Purkinje cell (primary cell): ENCODE measurements at places on chromosomes 5 and 9. TPM values are rescaled to one million over a fixed set of nuclear protein-coding genes. Genes with fewer than 3 reads are reported as not detected.

Gene INSL4
- not detected in 2 replicates for polyA plus RNA-seq

Gene GKAP1
- polyA plus RNA-seq = 6.0 and 12.4 TPM in 2 replicates

Gene ACSL6
- 86.4 and 90.7 TPM in 2 replicates for polyA plus RNA-seq

Gene TUSC1
- polyA plus RNA-seq = 2.6 and 3.9 TPM in 2 replicates

Gene KCNN2
- 38.7 and 43.6 TPM in 2 replicates for polyA plus RNA-seq

Gene RANBP3L
- polyA plus RNA-seq = 2.1 and 4.0 TPM in 2 replicates

Gene SH3PXD2B
- 1.0 and 1.6 TPM in 2 replicates for polyA plus RNA-seq

Gene PAM
- 2.2 and 13.8 TPM in 2 replicates for polyA plus RNA-seq

Gene EXOC3
- polyA plus RNA-seq = 11.6 and 12.7 TPM in 2 replicates

Gene PFN3
- not detected in 2 replicates for polyA plus RNA-seq

Gene PCDHB5
- polyA plus RNA-seq = 2.1 and 4.8 TPM in 2 replicates

Gene KIAA1958
- polyA plus RNA-seq = 3.7 TPM in 2 replicates

Gene ACTBL2
- not detected in 2 replicates for polyA plus RNA-seq

Gene WDR38
- polyA plus RNA-seq = not detected in 2 replicates

Gene CD274
- 0.27 and 1.5 TPM in 2 replicates for polyA plus RNA-seq

Gene MEIKIN
- 0.85 and 1.3 TPM in 2 replicates for polyA plus RNA-seq

Gene NFX1
- polyA plus RNA-seq = 6.7 and 14.3 TPM in 2 replicates

Gene NSUN2
- 7.0 and 11.1 TPM in 2 replicates for polyA plus RNA-seq

Gene EQTN
- polyA plus RNA-seq = 10.0 and 15.1 TPM in 2 replicates

Gene CYLC2
- polyA plus RNA-seq = not detected in 2 replicates

Gene CMBL
- polyA plus RNA-seq = 16.3 and 16.6 TPM in 2 replicates

Gene SPATA31A3
- polyA plus RNA-seq = not detected in 2 replicates

Gene CHSY3
- polyA plus RNA-seq = 4.9 TPM in 1 of 2 replicates, not detected in the other

Gene F2RL2
- not detected in 2 replicates for polyA plus RNA-seq

Gene DAB2
- polyA plus RNA-seq = 27.8 and 35.2 TPM in 2 replicates

Gene CATSPER3
- not detected in 2 replicates for polyA plus RNA-seq

Gene OTULIN
- polyA plus RNA-seq = 2.5 and 3.7 TPM in 2 replicates

Gene DMRT2
- not detected in 2 replicates for polyA plus RNA-seq

Gene MYOZ3
- 0.99 TPM in 1 of 2 replicates, not detected in the other for polyA plus RNA-seq

Gene STOML2
- 50.1 and 51.7 TPM in 2 replicates for polyA plus RNA-seq

Gene FBN2
- 0.03 TPM in 1 of 2 replicates, not detected in the other for polyA plus RNA-seq

Gene VPS13A
- 18.5 and 21.4 TPM in 2 replicates for polyA plus RNA-seq
